ENCODE measurements at places on chromosomes 4 and X. TPM values are rescaled to one million over a fixed set of nuclear protein-coding genes. Genes with fewer than 3 reads are reported as not detected.

DNA sequence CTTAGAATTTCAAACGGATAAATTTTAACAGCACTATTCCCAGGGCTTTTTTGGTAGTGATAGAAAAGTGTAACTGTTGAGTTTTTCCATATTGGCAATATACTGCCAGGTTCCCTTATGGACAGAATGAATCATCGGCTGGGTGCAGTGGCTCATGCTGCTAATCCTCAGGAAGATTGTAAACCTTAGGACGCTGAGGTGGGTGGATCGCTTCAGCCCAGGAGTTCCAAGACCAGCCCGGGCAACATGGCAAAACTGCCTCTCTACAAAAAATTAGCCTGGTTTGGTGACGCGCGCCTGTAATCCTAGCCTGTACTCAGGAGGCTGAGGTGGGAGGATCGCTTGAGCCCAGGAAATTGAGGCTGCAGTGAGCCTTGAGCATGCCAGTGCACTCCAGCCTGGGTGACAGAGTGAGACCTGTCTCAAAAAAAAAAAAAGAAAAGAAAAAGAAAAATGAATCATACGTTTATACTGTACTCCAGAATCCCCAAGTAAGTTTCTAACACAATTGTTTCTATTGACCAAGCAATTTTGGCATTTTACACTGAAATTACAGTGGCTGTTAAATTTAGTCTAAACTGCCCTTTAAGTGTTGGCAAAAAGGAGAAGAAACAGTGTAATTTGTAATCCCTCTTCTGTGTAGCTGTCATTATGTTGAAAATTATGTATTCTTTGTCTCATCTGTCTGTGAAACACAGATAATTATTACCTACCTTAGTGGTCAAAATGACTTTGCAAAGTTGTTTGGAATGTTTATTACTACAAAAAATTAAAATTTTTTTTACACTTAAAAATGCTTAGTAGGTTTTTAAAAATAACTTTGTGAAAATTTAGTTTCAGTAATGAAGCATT lies 1.8 kb downstream of the SLC30A9 start:
- DNase-seq = no peak

Gene SHOX
- total RNA-seq = not detected

GRCh38 chr4:2968381-2968780 lies 5.0 kb downstream of the GRK4 start:
- no peak for DNase-seq

DNA sequence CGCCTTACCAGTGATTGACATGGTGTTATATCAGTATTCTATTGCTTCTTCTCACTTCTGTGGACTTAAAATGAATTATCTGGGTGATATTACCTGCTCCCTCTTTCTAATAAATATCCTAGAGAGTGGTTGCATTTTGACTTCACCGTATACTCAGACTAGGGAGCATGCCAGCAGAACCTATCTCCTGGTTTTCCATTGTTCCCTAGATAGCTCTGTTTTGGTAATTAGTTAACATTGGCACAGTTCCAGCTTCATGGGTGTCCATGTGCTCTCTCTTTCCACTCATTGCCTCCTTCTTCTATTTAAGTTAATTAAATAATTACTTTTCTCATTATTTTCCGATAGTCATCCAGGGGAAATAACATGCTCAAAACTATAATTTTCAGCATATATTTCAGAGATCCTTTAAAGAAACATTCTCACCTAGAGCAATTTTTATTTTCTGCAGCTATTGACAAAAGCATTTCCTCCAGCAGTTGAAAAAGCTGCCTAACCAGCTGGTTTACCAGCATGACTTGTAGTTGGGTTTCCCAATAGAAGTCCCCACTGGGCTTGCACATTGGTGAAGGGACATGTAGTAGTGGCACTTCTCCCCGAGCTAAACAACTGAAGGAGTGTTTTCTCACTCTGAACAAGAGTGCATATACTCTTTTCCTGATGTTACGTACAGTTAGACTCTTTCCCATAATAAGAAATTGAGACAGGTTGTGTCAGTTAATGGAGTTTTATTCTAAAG lies 27.9 kb upstream of the PAPSS1 start:
- no peak for DNase-seq

GRCh38 chr4:78332976-78333375 lies 218.6 kb upstream of the ANXA3 start:
- DNase-seq = no peak

GRCh38 chr4:74764119-74764518 lies 30.2 kb downstream of the BTC start:
- no peak for DNase-seq

Data from OCI-LY7 (cell line).